Endodermal cell (in vitro differentiated cells): ENCODE measurements at places on chromosomes 16 and 17.
A peak's percentile ranks its signal among the peaks of the same experiment; 100 is the strongest.

GRCh38 chr17:4722678-4723240 lies 8.5 kb upstream of the MED11 start:
- DNase-seq = no peak

DNA sequence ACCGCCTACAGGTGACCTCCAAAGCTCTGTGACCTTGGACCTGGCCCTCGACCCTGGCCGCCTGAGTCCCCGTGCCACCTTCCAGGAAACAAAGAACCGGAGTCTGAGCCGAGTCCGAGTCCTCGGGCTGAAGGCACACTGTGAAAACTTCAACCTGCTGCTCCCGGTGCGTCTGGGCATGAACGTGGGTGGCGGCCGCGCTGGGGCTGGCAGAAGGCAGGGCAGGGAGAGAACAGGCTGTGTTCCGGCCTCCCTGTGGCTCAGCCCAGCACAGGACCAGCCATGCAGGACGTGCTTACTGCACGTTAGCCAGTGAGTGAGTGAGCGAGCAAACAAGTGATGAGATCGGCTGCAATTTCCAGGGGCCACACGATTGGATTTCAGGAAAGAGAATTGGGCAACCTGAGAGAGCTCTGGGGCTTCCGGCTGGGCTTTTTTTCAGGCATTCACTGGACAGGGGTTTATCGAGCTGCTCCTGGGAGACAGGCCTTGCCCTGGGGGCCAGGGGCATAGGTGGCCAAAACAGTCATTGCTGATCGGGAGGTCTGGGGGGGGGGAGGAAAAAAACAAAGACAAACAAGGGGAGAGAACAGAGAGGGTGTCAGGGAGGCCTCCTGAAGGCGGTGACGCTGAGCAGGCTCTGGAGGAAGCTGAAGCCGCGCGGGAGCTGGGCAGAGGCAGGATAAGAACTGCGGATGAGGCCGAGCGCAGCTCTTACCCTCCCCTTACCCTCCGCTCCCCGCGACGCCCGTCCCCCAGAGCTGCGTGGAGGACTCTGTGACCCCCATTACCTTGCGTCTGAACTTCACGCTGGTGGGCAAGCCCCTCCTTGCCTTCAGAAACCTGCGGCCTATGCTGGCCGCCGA lies 16.9 kb downstream of the ITGAX start:
- no peak for DNase-seq

GRCh38 chr16:10308305-10309193 lies 77.3 kb upstream of the ATF7IP2 start:
- no peak for DNase-seq

GRCh38 chr17:17827826-17828621 lies 8.8 kb downstream of the SREBF1 start:
- DNase-seq = no peak

DNA sequence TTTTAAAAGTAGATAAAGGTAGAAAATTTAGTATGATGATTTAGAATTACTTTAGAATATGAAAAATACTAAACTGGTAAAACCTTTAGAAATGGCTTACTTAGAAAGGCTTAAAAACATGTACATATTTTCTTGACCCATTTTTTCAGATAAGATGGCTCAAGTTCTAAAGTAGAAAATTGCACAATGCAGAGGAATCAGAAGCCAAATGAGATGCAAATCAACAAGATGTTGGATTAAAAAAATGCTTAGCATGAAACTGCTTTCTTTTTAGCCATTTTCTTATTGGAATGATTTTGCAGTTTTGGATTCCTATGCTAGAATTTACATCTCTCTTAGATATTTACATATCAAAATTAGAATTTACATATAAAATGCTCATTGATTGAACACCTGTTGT lies 1.5 kb upstream of the KRTAP3-1 start:
- no peak for DNase-seq

DNA sequence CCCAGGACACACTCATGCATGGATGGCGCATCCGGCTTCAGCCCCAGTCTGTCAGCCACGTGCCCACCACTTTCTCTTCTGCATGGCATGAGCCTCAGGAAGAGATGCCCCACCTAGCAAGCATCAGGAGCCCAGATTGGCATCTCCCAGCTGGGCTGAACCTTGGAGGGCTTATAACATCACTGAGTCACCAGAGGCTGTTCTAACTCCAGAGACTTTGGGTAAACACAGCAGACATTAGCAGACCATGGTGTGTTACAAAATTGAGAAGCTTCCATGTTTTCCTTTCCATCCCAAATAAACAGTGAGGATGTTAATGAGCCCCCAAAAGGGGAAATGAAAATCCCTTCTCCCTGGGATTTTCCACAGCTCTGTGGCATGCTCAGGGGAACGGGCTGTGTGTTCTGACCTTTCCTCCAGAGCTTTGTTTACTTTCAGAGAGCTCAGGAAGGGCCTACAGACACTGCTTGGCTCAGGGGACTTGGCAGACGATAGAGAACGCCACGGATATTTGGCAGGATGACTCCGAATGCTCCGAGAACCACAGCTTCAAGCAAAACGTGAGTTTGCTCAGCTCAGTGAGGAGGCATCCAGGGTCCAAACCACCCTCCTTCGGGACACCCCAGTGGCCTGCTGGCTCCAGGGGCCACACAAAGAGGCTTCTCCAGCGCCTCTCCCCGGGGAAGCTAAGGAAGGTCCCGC lies 16.5 kb downstream of the GLP2R start:
- peak; percentile 47 for DNase-seq

- DNase-seq = no peak
These were observed 29.4 kb downstream of the C16orf87 start for GRCh38 chr16:46801428-46802049.

DNA sequence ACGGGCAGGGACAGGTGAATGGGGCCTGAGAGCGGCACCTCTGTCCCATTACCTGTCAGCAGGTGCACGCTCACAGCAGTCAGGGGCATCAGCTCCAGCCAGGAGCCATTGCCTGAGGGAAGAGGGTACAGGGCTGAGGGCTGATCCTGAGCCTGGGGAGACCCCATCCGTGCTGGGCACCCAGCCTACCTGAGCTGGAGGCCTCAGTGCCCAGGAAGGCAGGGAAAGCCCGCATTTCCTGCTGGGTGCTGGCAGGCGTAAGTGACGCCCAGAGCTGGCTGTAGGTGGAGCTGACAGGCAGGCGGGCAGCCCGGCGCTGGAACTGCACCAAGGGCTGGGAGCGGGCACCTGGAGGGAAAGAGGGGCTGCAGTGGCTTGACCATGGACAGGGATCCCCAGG lies 7.4 kb downstream of the FAM171A2 start:
- DNase-seq = peak; percentile 56

- DNase-seq = peak; percentile 61
These were observed at the start of gene CMTM2 for GRCh38 chr16:66578651-66579531. Gene CMTM2, plus strand, starts transcription at chr16:66579463. Its CDS starts 145 bp downstream, at chr16:66579608.

DNA sequence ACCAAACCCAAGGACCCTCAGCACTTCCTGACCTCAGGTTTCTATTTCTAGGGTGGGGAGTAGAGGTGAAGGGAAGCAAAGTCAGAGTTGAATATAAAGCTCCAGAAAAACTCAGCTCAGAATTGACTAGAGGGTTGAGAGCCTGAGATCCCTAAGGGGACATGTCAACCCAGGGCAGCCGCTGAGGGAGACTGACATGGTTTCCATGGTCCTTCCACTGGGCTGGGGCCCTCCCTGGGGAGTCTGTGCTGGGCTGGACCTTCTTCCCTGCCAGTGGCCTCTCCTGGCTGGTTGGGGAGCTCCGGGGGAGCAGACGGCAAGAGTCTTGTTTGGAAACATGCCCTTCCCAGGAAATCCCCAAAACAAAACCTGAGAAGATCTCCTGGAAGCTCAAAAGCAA lies 121.3 kb downstream of the METRNL start:
- no peak for DNase-seq

- peak; percentile 76 for DNase-seq
These were observed 12.7 kb downstream of the ENDOV start for GRCh38 chr17:80427366-80428282.

GRCh38 chr17:22131740-22132139 lies 439.4 kb downstream of the KCNJ18 start:
- DNase-seq = no peak

GRCh38 chr17:33284022-33284421 lies 9.1 kb downstream of the ASIC2 start:
- DNase-seq = no peak

DNA sequence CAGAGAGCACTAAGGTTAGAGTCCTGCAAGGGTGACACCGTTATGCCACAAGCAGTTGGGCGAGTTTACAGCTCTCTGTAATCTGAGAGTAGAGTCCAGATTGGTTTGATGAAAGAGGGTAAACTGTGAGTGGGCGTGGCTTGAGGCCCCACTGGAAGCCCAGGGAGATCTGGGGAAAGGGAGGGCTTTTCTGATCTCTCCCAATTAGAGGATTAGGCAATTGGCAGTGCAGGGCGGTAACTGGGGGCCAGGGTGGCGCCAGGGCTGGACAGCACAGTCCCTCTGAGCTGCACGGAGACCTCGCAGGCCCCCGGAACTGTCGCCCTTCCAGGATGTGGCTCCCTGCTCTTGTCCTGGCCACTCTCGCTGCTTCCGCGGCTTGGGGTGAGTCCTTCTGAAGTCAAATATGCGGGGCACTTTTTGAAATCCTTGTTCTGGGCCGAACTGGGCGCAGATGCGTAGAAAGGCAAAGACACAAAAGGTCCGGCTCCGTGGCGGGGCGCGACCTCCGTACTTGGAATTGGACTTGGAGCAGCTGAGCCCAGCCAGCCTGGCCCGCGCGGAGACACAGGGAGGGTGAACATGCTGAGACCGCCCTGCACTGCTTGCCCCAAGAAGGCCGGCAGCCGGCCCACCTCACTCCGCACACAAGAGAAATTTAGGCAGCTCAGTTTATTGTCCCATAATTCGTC lies 72.4 kb downstream of the CES1 start:
- DNase-seq = peak; percentile 84

DNA sequence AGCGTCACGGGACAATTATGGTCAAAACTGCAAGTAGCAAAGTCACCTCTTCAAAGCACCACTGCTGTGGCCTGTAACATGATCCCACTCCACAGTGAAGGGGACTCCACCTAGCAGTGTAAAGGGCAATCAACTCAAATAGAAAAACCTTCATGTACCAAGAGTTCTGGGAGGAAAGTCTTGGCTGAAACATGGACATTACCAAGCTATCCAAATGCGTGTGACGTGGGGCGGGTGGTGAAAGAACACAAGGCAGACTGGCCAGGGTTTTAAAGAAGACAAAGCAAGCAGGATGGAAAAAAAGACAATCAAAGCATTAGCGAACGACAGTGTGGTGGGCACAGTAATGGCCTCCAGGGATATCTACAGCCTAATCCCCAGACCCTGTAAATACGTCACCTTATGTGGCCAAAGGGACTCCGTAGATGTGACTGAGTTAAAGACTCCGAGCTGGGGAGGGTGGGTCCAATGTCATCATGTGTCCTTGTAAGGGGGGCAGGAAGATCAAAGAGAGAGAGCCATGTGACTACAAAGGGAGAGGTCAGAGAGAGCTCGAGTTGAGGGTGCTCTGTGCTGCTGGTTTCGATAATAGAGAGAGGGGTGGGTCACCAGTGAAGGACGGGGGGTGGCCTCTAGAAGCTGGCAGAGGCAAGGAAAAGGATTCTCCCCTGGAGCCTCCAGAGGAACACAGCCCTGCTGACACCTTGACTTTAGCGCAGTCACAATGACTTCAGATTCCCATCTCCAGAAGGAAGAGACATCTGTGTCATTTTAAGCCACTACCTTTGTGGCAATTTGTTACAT lies 6.0 kb downstream of the HSDL1 start:
- DNase-seq = no peak

DNA sequence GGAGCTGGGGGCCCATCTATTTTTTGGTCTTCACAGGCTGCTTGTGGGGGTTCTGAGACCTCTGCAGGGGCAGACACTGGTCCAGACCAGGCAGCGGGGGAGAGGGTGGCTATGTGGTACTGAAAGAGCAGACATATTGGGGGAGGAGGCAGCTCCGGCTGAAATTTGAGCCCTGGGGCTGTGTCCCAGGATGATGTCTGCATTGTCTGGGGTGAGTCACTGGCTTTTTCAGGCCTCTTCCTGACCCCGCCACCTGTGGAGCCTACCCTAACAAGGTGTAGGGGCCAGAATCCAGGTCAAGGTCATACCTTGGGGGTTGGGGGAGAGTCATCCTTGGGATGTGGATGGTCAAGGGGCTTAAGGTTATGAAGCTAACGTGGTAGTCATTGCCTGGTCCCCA lies 2.4 kb downstream of the CORO6 start:
- DNase-seq = peak; percentile 82

- DNase-seq = no peak
These were observed 4.8 kb downstream of the SCGB1C2 start for GRCh38 chr17:142102-142661.

GRCh38 chr17:78999056-78999768 lies 10.4 kb downstream of the CANT1 start:
- DNase-seq = peak; percentile 36

- DNase-seq = no peak
These were observed 624 bp downstream of the G6PC3 start for GRCh38 chr17:44071198-44071520.

DNA sequence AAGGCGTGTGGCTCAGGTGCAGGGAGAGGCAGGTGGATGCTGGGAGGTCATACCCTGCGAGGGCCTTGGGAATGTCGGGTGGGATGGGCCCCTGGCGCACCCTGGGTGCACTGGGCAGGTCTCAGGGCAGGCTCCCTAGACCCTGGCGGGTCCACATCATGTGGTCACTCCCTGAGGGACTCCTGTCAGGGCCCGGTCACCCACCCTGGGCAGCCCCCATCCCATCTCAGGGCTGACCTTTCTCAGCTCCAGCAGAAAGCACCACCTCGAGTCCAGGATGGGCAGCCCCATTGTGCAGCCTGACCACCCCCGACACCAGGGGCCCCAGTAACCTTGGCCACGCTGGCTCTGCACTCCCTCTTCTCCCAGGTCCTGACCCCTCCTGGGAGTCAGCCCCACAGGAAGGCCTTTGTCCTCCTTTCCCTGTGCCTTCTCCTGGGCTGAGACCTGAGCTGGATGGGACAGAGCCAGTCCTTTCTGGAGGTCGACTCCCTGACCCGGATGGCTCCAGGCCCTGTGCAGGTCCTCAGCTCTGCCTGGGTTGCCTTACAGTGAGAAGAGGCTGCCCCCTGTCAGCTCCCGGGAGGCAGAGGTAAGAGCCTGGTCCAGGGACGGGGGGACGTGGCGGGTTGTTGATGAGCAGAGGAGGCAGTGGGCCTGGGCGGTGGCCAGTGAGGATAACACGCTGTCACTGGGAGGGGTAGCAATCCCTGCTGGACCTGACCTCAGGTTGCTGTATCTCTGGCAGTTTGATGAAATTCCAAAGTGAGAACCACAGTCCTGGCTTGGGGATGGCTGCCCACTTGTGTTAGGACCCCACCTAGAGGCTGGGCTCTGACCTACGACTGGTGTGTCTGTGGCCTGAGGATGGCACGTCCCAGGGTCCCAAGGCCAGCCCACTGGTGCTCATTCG lies 77.9 kb downstream of the GOSR1 start:
- DNase-seq = peak; percentile 93

DNA sequence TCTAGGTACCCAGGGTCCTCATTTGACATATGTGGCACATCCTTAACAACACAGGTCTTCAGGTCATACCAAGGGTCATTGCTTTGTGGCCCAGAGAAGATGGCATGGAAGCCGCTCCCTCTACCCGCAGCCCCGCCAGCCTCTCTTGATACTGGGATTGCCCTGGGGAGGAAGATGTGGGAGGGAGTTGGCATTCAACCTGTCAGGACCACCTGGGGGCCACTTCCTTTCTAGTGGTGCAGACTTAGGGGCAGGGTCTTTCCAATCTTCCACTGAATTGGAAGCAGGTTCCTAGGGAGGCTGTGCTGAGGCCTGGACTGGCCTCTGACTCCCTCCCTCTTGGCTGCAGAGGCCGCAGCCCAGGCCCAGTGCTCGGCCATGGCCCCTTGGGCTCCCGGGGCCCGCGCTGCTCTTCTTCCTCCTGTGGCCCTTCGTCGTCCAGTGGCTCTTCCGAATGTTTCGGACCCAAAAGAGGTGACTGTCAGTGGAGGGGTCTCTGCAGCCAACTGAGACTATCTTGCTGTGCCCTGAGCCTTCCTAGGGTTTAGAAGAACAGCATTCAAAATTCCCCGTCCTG lies 5.1 kb upstream of the HEXIM1 start:
- peak; percentile 78 for DNase-seq
